ENCODE measurements at places on chromosomes 3 and 15.

DNA sequence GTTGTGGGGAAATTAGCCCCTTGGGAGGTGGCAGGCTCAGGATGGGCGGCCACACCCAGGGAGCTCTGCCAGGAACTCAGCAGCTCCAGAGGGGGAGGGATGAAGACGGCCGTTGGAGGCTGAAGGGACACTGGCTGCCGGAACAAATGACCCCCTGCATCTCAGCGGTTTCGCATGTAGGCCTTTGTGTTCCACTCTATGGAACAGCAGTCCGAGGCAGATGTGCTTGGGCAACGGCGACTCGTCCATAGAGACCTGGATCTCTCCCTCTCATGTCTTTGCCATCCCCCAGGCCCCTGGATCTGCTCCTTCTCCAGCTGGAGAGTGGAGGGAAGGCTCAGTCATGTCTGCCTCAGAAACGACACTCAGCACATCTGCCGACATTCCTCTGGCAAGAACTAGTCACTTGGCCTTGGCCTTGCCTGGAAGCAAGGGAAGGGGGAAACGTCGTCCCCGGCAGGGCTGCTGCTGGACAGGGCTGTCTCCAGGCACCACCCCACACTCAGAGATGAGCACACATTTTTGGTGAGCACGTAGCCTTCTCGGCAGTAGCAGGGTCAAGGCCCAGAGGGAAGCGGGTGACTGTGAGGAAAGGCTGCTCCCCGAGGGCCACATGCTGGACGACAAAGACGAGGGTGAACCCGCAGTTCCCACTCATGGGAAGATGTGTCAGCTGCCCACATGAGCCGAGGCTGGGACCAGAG, 83.8 kb downstream of the ASB7 start:
- DNase-seq, result no peak

GRCh38 chr3:153026026-153026425, 136.0 kb upstream of the RAP2B start:
- DNase-seq, result no peak

DNA sequence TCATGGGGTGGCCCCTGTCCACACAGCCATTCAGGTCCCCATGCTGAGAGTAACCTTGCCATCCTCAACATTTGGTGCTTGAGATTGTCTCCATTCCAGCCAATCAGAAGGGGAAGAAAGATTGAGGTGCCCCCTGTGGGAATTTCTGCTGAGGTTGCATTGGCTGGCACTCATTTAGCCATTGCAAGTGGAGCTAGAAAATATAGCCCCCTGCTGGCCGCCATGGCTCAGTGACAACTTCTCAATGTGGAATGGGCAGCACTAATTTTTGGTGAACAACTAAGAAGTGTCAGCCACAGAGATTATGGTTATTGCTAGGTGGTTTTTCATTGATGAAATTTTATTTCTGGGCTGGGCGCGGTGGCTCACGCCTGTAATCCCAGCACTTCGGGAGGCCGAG, 22.0 kb downstream of the COL6A6 start:
- no peak for DNase-seq

DNA sequence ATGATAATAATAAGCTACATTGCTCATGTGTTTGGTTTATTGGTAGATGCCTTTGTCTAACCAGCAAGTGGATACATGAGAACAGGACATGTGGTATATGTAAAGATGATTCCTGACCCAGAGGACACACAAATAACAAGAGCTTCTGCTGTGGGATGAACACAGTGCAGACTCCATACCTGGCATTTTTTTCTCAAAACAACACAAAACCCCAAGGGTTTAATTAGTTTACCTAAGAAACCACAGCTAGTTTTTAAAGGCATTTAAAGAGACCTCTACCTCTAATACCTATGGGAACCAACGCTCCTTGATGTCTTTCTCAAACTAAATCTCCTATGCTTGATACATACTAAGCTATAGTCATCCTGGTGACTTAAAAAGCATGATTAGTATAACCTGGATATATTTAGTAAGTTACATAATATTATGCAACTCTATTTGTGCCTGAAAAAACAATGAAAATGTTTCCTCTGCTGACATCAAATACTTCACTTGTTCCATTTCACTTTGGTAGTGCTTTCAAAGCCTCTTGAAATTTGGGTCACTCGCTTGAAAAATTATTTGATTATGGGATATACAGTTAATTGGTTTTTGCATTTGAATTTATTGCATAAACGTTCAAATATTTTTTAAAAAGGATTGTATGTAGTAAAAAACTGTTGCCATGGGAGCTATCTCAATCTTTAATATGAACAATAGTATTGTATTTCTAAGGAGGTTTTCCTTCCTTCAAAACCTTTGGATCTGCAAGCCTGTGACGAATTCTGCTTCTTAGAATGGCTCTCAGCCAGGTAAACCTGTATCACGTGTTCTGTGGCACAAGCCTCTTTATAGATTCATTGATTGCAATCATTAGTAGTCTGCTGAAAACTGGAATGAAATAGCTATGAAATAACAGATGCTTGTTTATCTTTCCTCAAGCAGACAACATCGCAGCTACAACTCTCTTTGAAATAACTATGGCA, 233.0 kb upstream of the KCNMB2 start:
- DNase-seq, result no peak

- DNase-seq, result no peak
Measured at GRCh38 chr3:128606094-128606493, 44.5 kb downstream of the RPN1 start.

DNA sequence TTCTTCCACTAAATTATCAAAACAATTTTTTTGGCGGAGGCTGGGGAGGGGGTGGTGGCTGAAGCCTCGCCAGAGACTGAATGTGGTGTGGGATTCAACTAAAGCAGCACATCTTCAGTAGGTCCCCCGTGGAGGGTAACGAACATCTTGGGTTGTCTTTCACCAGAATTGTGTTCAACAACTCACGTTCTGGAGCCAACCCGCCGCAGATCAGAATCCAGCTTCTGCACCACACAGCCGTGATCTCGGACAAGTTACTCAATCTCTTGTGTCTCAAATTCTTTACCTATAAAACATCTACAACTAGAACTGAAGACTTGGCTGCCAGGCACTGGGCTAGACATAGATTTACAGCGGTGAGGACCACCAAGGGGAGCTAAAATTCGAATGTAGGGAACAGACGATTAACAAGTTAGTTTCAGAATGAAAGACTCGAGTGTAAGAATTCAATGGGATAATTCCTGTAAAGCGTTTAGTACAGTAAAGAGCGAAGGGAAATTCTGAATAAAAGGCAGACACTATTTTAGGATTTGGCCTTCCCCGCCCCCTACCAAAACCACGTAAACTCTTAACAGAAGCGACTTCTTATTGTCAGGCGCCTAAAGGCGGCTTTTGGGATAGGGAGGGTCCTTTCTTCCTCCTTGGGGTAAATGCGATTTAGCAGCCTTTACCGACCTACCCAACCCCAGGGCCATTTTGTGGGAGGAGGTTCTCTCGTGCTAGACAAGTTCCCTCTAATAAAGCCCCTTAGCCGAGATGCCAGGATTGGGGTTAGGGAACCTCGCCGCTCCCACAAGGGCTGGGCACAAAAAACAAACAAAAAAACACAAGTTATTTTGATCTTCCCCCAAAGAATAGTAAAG, 697 bp upstream of the RAB5A start:
- no peak for DNase-seq

- no peak for DNase-seq
Measured at GRCh38 chr3:138803006-138803653, 31.6 kb downstream of the PIK3CB start.

DNA sequence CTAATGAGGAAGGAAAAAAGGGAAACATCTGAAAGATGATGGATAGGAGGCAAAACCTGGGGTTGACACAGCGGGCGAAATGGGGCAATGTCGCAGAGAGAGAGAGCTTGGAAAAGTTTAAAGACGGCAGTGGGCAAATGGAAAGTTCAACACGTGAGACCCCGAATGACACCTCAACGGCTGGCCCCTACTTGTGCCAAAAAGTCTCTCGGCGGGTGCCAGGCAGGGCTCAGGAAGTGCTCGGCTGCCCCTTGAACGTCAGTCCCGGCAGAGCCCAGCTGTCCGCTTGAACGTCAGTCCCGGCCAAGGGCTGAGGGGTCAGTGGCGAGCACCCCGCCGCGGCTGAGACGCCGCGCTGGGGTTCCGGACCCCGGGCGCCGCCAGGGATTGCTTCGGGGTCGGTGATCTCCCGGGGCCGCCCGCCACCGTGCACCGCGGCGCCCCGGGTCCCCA, 658 bp downstream of the EOGT start:
- DNase-seq, result no peak

All from AG09309 (cell line).